ENCODE measurements at places on chromosomes 6 and 20.

- no peak for DNase-seq
These were observed 356.8 kb downstream of the BTBD9 start for GRCh38 chr6:38282911-38283310.

DNA sequence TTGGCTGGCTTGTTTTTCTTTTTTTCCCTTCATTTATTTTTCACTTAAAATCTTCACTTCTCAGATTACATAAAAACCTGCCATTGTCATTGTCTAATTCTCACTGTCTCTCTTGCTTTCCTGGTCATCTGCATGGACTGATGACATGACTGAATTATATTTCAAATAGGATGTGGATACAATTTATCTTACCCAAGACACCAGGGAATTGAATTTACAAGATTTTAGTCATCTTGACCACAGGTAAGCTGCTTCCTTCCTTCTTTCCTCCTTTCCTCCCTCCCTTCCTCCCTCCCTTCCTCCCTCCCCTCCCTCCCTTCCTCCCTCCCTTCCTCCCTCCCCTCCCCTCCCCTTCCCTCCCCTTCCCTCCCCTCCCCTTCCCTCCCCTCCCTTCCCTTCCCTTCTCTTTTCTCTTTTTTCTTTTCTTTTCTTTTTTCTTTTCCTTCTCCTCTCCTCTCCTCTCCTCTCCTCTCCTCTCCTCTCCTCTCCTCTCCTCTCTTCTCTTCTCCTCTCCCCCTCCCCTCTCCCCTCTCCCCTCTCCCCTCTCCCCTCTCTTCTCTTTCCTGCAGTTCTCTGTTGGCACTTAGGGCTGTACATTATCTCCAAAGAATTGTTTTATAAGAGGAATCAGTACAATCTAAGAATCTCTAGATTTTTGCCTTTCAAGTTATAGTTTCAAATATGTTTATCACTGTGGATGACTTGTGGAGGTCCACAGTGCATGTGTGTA is 171.5 kb downstream of the CARMIL1 start:
- DNase-seq, result no peak

- peak; percentile 70 for DNase-seq
These were observed 719 bp upstream of the EDN1 start for GRCh38 chr6:12289365-12289919.

DNA sequence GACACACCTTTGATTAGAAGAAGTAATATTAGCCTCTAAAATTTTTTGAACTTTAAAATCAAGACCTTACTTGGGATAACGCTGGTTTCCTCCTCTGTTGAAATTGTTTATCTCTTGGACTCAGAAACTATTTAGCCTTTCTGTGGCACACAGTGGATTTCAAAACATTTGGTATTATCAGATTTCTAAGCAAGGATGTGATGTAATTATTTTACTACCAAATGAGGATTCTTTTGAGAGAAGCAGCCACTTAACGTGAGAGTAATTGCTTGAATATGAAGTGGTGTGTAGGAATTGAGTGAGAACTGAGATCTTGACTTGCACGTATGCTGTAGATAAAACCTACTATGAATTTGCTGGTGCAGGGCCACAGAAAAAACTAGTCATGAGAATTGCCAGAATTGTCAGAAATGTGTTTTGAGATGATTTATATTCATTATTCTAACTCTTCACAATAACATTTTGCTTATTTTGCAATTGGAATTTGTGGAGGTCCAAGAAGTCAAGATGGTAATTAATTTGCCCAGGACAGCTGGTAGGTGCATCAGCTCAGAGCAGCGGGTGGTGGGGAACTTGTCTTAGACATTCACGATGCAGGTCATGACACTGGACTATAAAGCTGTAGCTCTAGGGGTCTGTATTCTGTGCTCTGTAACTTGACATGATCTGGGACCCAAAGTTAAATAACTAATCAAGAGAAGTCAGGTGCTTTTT is 53.4 kb downstream of the AKAP12 start:
- DNase-seq, result no peak

DNA sequence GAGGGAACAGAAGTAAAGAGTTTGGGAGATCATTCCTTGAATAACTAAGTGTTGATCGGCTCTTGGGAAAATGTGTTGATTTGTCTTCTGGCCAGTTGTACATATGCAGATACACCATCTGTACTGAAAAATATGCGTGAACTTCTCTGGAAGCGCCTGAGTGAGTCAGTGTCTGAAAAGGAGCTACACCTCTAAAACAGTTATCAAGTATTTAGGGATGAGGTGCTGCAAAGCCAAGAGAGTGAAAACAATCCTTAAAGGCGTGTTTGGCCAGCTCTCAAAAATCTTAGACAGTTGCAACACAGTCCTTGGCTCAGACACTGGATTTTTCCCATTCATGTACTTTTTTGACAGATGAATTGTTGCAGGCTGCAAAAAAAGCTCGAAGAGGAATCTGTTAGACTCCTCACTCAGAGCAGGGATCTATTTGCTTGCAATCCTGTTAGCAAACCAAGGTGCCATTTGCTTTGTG is 61.3 kb downstream of the BMP6 start:
- no peak for DNase-seq

DNA sequence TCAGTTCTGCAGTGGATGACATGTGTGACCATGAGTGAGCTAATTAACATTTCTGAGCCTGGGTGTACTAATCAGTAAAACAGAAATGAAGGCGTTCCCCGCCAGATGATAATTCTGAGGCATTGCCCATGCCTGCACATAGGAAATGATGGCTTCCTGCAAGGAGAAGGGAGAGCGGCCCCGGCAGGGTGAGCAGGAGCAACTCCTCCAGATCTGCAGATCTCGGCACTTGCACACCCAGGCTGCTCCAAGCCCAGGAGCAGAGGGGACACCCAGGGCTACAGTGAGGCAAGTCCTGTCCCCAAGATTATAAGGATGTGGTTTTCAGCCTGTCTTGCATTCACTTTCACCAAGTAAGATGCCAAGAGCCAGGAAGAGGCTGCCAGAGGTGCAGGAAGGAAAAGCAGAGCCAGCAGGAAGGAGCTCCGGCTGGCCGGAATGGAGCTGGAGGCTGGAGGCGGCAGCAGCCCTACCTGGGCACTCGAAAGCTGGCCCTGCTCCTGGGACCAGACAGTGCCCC is 177.5 kb upstream of the CST7 start:
- DNase-seq, result no peak

GRCh38 chr6:43722920-43723545 is 35.4 kb upstream of the MRPS18A start:
- no peak for DNase-seq

- no peak for DNase-seq
These were observed 187.0 kb downstream of the DTNBP1 start for GRCh38 chr6:15475872-15476271.

DNA sequence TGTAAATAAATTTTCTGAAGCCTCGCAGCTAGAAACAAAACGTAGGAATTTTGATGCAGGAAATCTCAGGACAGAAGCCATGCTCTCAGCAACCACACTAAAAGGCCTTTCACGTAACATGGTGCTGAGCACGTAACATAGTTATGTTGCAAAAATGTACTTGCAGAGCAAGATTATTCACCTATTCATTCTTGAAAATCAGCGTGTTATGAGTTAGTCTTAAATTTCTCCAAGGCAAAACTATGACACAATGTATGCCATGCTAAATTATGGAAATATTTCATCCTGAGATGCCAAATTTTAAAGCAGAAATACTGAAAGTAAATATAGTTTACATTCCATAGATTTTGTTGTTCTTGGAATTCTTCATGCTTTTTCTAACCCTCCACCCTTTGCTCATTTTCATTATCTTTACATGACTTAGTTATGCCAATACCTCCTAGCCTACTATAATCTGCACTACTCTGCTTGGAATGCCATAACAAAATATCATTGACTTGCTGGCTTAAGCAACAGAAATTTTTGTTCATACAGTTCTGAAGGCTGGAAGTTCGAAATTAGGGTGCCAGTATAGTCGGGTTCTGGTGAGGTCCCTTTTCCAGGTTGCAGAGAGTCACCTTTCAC is 179.8 kb upstream of the BMP5 start:
- DNase-seq, result no peak

DNA sequence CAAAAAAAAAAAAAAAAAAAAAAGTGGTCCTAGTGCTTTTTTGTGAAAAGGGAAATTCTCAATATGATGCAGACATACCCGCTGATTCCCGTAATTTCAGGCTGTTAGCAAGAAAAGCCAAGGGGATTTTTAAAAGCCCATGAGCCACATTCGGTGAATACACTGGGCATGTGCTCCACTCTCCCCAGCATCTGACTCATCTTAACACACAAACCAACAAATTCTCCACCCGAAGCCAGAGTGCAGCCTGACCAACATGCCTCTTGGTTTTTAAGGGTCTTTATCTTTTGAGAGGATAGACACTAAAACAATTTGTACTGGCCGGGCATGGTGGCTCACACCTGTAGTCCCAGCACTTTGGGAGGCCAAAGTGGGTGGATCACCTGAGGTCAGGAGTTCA is 45.5 kb upstream of the CD83 start:
- DNase-seq, result peak; percentile 67

DNA sequence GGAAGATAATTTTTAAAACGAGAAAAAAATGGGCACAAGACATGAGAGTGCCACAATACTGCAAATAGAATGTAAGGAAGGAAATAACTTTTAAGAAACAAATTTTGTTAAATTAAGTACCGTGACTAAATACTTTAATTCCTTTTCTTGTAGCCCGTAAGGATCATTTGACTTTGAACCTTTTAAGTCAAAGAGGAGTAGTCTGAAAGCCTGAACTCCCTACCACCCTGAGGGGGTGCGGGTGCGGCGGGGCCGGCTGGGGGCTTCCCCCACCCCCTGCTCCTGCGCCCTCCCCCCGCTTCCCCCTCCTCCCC is 231 bp upstream of the PHACTR2 start:
- DNase-seq, result no peak

DNA sequence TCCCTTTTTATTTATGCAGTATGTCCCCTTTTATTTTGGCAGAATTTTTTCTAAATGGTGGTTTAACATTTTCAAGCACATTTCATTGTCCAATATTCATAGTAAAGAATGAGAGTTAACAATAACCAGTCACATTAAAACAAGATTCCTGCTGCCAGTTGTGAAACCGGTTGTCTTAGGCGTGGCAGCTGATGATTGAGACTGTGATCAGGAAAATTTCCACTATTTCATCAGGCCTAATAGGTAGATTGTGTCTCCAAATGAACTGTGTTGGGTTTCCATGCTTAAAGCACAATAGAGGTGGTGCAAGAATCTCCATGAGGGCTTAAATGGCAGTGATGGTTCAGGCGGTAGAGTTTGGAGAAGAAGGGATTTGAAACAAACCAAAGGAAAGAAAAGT is 15.3 kb downstream of the PRDM1 start:
- no peak for DNase-seq

- DNase-seq, result no peak
These were observed 75.1 kb downstream of the COL12A1 start for GRCh38 chr6:75130784-75131183.

DNA sequence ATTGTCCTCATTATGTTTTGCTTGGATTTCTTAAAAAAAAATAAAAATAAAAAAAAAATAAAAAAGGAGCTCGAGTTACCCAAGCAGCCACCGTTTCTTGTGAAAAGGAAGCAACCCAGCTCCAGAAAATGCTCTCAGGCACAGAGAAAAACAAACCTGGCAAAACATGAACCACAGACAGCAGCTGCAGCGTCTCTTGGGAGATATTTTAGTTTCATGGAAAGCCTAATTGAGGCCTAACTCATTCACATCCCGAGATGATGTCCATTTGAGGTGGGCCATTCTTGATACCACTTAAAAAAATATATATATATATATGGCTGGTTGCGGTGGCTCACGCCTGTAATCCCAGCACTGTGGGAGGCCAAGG is 13.7 kb upstream of the MRAP2 start:
- DNase-seq, result no peak

DNA sequence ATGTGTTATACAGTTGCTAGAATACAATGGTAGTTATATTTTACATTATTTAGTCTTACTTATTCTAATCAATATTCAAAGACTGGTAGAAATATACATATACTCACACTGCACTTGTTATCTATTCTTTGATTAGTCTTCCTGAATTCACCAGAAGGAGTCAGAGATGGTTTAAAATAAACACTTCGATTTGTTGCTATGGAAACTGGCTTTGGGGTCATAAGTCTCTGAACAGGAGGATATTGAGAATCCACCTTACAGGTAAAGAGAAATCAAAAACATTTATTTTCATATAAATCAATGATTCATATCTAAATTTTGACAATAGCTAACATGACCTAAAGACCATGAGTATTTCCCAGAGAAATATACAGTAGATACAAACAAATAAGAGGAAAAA is 41.6 kb downstream of the NUP153 start:
- no peak for DNase-seq

DNA sequence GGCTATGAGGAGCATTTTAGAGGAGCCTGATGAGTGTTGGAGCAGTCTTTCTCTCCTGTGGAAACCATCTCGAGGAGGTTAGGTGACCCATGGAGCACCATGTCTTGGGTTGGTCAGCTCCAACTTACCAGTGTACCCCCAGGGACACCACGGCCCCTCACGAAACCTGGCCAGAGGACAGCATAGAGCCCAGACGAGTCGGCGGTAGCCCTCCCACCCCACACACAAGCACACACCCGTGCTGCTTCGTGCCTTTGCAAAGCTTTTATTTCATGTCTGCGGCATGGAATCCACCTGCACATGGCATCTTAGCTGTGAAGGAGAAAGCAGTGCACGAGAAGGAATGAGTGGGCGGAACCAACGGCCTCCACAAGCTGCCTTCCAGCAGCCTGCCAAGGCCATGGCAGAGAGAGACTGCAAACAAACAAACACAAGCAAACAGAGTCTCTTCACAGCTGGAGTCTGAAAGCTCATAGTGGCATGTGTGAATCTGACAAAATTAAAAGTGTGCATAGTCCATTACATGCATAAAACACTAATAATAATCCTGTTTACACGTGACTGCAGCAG is 53.6 kb downstream of the EZR start:
- DNase-seq, result no peak

- DNase-seq, result no peak
These were observed 213.0 kb upstream of the SUPT3H start for GRCh38 chr6:45590696-45591184.

DNA sequence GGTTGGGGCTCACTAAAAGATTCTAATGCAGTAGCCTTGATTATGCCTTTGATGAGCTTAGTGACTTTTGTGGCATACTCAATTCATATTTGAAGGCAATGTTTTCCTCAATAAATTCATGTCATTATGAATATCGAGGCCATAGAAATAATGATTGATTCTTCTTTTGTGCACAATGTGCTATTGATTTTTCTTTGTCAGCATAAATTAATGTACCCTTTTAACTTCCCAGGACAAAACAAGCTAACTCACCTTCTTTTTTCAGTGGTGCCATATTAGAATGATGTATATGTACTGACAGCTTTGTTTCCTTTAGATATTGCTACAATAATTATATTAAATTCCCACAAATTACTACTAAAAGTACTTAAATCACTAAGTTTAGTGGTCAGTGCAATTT is 484.3 kb upstream of the HS3ST5 start:
- DNase-seq, result no peak
